ENCODE measurements at places on chromosomes 1 and 21.

GRCh38 chr1:167483790-167484189 lies 34.5 kb downstream of the CD247 start:
- peak; percentile 37 for DNase-seq

DNA sequence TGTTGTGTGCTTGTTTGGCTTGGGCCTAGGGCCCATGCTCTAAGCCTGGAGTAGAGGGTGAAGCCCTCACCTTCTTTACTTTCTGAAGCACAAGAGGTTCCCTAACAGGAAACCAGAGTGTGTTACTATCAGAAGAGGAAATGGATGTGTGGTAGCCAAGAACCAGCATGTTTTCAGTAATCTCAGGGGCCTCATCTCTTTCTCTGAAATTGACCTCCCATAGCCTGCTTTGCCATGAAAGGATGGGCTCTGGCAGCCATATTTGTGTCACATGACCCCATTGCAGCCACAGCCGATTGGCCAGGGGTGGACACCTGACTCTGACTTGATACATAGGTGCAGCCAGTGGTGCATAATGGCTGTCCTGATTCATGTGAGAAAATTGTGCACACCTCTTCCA lies 18.6 kb downstream of the A3GALT2 start:
- no peak for DNase-seq

DNA sequence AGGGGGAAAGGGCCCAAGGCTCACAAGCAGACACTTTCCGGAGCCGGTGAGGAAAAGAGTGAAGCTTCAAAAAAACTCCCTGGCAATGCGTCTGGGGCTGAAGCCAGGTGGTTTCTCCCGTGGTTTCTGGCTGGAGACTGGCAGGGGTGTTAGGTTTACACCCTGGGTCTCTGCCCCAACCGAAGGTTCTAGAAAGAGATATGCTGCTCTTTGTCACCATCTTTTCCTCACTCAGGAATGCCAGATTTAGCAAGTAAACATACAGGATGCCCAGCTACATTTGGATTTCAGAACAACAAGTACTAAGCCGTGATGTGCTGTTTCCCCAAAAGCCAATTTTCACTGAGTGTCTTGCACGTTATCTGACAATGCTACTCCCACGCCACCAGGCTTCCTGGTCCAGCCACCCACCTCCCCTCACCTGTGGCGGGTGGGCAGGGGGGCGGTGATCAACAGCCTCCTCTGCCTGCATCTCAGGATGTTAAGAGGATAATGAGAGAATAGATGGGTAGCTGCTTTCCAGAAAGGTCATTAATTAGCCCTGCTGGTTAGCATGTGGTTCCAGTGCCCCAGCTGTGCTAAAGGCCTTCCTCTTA lies 69.6 kb upstream of the OLIG2 start:
- DNase-seq: no peak

DNA sequence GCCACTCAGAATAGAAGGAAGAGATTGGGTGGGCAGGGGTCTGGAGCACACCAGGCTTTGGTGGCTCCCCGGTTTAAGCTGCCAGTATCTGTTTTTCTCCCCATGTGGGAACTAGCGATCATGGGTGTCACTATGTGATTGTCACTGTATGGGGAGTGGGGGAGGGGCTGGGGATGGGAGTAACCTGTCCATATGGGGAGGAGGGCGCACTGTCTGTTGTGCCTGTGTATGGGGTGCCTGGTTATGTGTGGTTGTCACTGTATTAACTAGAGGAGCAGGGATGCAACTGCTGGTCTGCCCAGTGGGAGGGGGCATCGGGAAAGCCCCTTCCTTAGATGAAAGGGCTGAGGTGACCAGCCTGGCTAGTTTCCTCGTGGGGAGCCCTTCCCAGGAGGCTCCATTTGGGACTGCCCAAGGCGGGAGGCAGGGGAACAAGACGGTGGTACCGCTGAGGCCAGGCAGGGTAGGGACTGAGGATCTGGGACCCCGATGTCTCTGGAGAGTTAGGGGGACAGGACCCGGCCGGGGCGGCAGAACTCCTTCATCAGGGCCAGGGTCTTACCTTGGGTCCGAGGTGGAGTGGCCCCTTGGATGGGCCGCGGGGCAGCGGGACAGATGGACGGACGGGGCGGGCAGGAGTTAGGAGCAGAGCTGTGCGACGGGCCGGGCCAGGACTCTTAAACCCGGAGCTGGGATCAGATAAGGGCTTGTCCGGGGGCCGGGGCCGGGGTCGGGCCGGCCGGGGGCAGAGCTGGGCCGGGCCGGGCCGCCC lies at the start of gene KCNJ10:
TSS of gene KCNJ10 (minus strand) at position 701 of the 772 bp plus-strand sequence. CDS start 27,628 bp downstream, outside the sequence.
- no peak for DNase-seq

DNA sequence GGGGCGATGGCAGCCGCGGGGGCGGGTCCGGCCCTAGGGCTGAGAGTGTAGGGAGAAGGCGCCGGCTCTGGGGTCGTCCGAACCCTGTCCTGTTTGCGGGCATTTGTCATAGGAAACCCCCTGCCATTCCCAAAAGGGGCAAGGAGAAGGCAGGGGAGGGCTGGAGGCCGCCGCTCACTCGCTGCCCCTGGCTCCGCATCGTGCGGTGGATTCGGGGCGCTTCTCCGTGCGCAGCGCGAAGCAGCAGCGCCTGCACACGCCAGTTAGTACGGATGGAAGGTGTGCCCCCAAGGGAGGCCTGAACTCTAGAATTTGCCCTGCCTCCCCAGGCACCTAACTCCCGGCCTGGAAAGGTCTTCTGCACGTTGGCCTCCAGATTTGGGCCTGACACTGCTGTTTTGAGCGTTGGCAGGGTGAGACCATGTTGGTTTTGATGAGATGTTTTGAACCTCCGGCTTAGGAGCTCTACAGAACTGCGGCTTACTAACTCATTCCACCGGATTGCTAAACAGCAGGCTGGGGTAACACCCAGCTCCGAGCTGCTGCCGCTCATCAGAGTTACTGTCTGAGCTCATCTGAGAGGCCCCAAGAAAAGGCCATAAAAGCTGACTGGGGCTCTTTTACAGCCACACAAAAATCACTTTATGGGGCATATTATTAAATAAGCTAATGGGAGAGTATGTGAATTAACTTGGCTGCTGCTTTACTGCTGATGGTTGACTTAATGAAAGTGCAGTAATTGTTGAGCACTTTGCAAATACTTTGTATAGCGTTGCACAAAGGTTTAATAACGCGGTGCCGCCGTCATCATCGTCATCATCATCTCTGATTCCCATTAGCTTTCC lies 987 bp downstream of the GPR137B start:
- DNase-seq: peak; percentile 17

DNA sequence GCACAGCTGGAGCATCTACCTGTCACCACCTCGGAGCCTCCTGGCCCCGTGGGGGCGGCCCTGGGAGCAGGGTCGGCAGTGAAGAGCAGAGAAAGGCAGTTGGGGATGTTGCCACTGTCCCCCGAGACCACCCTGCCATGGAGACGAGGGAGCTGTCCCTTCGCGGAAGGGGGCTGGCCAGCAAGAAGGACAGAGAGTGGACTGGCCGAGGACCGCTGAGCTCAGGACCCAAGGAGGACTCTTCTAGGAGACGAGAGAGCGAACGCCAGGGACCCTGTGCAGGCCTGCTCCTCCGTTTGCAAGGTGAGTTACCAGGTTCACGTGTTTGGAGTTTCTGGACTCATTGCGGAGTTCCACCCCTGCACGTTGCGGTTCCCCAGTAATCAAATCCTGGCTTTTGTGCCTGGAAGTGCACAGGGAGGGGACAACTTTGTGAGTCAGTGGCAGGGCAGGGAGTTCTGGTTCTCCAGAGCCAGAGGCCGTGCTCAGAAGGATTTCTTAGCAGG lies 5.6 kb upstream of the POFUT2 start:
- no peak for DNase-seq

- DNase-seq: no peak
Observed at GRCh38 chr1:112472142-112472541, 36.6 kb upstream of the WNT2B start.

- no peak for DNase-seq
Observed at GRCh38 chr21:25400427-25400826, 206.9 kb downstream of the MRPL39 start.

GRCh38 chr1:247111700-247112478 lies 7.7 kb upstream of the ZNF669 start:
- DNase-seq: no peak

GRCh38 chr1:37387854-37388253 lies 86.5 kb upstream of the ZC3H12A start:
- no peak for DNase-seq

DNA sequence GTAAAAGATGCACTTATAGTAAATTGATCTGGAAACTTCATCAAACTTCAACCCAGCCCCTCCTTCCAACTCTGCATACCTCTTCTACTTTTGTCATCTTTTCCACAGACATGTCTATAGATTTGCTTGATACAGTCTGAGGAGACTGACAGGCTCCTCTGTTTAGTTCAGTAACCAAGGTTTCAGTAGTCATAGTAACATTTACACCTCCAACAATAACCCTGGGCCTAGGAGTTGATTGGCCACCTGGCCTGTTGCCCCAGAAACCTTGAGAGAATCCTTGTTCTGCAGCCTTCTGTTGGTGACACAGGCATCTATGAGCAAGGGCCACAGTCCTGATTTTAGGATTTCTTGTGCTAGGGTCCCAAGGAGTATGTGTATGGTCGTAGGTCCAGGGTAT lies at the start of gene CFAP141:
TSS of gene CFAP141 (minus strand) at position 138 of the 400 bp plus-strand sequence. CDS start at position 112, 26 bp downstream.
- no peak for DNase-seq

- DNase-seq: no peak
Observed at GRCh38 chr1:220043646-220044045, 2.7 kb downstream of the EPRS1 start.

GRCh38 chr21:39014747-39015146 lies 168.5 kb downstream of the PSMG1 start:
- DNase-seq: no peak

GRCh38 chr21:28805885-28806284 lies 186.8 kb downstream of the LTN1 start:
- no peak for DNase-seq

DNA sequence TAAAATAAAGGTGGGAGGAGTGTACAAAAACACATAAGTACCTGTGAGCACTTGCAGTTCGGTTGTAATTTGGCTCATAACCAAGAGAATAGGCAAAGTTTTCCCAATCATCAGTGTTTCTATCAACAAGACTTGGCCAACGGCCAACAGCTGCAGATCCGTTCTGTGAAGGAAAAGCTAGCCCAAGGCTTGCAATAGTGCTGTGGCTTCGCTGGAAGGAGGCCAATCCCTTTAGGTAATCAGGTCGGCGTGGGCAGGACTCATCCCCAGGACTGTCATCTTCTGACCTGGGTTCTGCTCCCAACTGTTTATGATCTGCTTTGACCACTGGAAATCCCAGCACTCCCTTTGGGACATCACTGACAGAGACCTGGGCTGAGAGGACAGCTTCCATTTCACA lies 107.8 kb downstream of the LYST start:
- no peak for DNase-seq

- DNase-seq: no peak
Observed at GRCh38 chr1:20445956-20446355, 40.1 kb downstream of the CAMK2N1 start.

GRCh38 chr21:15826908-15827601 lies 97.3 kb downstream of the USP25 start:
- DNase-seq: no peak

GRCh38 chr1:4700801-4701200 lies 46.4 kb downstream of the AJAP1 start:
- no peak for DNase-seq

DNA sequence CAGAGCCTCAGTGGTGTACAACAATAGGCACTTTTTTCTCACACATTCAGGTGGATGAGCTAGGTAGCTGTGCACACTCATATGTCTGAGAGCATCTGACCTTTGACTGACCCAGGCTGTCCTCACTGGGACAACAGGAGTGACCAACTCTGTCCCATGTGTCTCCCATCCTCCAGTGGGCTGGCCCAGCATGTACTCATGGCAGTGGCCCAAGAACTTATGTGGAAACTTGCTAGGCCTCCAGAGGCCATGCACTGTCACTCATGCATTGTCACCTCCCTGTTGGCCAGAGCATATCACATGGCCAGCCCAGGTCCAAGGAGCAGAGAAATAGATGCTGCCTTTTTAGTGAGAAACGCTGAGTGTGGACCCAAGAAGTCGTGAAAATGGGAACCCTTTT lies 158.8 kb downstream of the IGSF21 start:
- DNase-seq: no peak

DNA sequence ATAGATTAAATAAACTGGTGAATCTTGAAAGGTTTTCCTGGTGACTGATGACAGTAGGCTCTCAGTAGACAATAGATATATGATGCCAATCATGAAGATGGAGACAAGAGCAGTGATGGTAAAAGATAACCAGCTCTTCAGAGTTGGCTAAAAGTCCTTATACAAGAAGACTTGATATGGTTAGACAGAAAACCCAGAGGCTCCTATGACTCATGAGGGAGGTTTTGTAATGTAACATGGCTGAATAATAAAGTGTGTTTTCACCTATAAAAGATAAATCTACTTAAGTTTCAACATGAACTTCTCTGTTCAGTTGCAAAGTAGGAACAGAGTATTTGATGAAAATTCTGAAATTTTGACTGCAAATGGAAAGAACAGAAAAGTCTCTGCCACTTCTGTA lies 12.7 kb upstream of the CRNN start:
- DNase-seq: no peak

GRCh38 chr1:111199881-111200801 lies at the start of gene DENND2D:
DENND2D (minus strand) TSS chr1:111200646; CDS start chr1:111200459, 187 bp downstream.
- DNase-seq: peak; percentile 82

GRCh38 chr1:209807509-209807908 lies 1.6 kb upstream of the IRF6 start:
- no peak for DNase-seq

DNA sequence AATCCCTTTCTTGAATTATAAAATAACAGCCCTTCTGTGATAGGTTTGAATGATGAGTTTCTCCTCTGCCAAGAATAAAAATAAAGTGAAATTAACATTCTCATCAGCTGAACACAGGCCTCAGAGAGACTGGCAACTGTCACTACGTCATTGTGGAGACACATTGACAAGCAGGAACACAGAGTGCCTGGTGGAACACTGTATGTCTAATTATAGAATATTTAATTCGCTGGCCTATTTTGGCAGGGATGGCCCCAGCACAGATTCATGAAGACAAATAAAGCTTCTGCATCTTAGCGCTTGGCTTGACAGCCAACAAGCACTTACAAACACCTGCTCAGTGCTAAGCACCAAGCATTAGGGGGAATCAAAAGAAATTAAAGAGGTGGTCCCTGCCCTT lies 52.0 kb upstream of the SMYD2 start:
- DNase-seq: no peak

- DNase-seq: no peak
Observed at GRCh38 chr1:182835806-182836205, 3.3 kb upstream of the DHX9 start.

DNA sequence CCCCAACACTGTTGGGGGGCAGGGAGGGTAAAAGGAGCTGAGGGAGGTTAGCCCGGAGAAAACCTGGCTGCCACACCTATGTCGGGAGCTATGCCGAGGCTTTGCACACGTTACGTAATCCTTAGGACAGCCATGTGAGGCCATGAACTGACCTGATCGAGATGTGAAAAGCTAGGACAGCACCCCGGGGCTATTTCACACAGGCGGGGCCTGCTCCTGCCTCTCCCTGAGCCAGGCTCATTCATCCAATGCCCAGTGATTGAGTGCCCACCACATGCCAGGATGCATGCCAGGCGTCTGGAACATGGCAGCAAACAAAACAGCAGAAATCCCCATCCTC lies 30.2 kb downstream of the LDLRAP1 start:
- no peak for DNase-seq

All from CD4-positive, alpha-beta T cell treated with Interleukin-17A for 4 hours (primary cell).